Sciatic nerve (tissue), 2 donors: ENCODE measurements at places on chromosomes 1 and 21. TPM values are rescaled to one million over a fixed set of nuclear protein-coding genes. Genes with fewer than 3 reads are reported as not detected.

GRCh38 chr1:183444243-183444642, 26.1 kb upstream of the NMNAT2 start:
- DNase-seq: no peak

C1orf53 gene
- 1.3 TPM for total RNA-seq

DNA sequence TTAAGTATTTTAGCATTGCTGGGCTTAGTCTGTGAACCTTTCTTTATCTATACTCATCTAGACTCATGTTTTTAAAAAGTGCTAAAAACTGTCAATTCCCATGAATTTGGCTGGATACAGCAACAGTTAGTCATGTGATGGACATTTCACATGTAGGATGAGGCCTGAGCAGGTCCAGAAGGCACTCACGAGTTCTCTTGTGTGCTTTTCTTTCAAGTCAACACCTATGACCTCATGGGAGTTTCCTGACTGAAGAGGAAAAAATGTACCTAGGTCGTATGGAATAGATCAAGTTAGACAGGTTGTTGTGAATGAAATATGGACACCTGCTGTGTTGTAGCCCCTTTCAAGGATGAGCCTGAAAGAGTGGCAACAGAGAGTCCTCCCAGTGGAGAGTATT, 394.2 kb downstream of the DUSP10 start:
- no peak for DNase-seq

GRCh38 chr1:165897326-165898303, 70.2 kb downstream of the UCK2 start:
- DNase-seq: no peak

CNTN2 gene
- 8.0 TPM for total RNA-seq

DNA sequence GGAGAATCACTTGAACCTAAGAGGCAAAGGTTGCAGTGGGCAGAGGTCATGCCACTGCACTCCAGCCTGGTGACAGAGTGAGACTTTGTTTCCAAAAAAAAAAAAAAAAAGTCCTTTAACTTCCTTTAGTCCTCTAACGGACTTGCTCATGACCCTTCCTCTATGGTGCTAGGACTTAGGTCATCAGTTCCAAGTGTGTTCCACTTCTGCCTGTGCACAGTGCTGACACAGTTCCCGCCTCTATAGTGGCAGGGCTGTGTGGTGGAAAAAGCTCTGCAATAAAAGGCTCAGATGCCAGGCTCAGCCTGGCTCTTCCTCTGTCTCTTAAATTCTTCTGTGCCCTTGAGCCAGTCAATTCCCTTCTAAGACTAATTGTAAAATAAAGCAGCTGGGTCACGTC, 22.0 kb downstream of the CC2D1B start:
- DNase-seq: no peak

- DNase-seq: no peak
These were observed 34.1 kb downstream of the BCL9 start for GRCh38 chr1:147575376-147575775.

COL6A1 gene
- 247 TPM for total RNA-seq

CLCA4 gene
- not detected for total RNA-seq

OR2G6 gene
- not detected for total RNA-seq

- no peak for DNase-seq
These were observed 1.3 kb upstream of the VAMP3 start for GRCh38 chr1:7769673-7770412.

GRCh38 chr21:45507523-45507875, 34.7 kb downstream of the SLC19A1 start:
- peak; percentile 38 for DNase-seq

DNA sequence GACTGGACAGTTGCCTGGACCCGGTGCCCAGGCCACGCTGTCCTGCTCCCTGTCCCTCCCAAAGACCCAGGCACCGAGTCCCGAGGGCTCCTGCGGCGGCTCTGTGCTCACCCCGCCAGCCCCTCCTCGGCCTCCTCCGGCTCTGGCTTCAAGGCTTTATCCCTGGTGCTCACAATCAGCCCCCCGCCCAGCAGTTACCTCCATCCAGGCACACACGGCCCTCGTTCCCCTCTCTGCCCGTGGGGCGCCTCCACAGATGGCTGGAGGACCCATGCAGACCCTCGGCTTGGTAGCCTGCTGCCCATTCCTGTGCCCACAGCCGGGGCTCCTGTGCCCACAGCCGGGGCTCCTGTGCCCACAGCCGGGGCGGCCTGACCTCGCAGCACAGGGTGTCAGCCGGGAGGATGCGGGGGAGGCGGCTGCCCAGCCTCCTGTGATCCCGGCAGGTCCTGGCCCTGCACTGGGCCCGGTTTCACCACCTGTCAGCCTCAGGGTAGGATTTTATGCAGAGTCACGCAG, 52.3 kb upstream of the COL18A1 start:
- DNase-seq: no peak

- DNase-seq: no peak
These were observed 21.4 kb upstream of the LSM10 start for GRCh38 chr1:36419140-36419539.

DNA sequence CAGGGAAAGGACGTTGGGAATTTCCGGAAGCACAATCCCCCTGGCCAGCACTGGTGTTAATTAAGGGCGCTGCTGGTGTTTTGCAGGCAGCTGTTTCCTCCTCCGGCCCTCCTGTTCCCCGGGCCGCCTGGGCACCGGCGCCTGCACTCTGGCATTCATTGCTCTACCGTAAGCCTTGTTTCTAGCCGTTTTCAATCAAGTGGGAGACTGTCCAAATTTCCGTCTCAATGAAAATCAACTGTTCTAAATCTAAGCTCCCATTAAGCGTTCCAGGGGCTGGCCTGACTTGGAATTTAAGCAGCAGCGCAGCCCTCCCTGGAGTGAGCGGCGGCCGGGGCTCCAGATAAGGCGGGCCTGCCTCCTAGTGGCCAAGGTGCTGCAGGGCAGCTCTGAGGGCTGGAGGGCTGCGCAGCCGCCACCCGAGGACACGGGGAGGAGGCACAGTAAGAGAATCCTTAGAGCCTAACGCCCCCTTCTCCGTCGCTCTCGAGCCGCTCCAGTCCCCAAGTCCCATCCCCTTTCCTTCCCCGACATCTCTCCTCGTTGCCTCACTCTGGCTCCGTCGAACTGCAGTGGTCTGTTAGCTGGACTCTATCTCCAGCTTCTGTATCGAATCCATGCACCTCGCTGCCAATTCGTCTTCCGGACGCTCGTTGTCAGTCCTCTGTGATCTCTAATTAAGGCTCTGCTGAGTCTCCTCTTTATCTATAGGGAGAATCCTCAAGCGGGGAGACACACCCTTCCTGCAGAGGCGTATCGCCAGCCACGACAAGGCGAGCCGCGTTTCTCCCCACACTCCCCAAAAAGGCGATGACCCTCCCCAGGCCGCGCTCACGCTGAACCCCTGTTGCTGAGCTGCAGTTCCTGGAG, 57.8 kb upstream of the LRRC8D start:
- DNase-seq: peak; percentile 91

DNA sequence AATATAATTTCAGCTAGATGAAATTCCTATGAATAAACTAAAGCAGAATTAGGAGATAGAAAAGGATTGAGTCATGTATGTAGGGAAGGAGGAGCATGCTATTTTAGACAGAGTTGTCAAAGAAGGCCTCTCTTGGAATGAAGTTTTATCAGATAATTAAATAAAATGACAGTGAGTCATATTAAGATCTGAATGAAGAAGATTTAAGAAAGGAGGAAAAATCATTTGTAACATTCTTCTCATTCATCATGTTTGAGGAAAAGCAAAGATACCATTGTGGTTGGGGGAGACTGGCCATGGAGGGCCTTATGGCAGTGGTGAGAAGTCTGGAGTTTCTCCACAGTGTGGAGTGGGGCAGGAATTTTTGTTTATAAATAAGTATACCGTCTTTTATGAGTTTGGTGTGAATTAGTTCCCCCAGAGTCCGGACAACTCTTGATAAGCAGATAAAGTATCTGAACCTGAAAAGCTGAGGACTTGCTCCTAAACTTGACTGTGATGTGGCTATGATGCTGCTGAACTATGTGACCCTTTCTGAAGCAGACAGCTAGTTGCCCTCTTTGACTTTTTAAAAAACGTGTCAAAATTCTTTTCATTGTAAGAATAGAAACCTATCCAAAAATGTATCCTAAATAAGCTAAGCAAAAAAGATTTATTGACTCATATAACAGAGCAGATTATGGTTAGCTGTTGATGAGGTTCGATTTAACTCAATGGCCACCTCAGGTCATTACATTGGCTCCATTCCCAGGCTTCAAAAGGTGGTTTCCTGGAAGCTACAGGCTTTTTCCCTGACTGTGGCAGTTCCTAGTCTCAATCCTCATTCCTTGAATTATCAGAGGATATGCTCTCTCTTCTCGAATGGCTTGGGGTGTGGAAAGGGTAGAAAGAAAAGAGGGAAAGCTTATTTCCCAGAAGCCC, 90.8 kb downstream of the LHX9 start:
- no peak for DNase-seq

GRCh38 chr1:158059984-158060383, 66.5 kb downstream of the KIRREL1 start:
- no peak for DNase-seq

DNA sequence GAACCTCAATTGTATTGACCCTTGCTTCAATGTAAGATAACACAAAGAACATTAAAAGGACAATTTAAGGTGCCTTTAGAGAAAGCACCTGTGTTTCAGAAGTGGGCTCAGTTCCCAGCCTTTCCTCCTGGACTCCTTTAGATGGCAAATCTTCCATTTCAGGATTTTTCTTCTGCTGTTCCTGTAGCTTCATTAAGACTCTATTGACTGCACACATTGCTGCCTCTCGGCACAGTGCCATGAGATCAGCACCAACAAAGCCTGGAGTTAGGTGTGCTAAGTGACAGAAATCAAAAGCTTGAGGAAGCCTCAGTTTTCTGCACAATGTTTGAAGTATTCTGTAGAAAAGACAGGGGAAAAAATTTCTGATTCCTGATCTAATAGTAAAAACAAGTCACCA, 40.6 kb downstream of the NVL start:
- no peak for DNase-seq

OR6K3 gene
- total RNA-seq: not detected

CHAF1B gene
- 2.5 TPM for total RNA-seq

GRCh38 chr1:7172804-7173203, 387.6 kb downstream of the CAMTA1 start:
- no peak for DNase-seq

KAZN gene
- 37.2 TPM for total RNA-seq

DNA sequence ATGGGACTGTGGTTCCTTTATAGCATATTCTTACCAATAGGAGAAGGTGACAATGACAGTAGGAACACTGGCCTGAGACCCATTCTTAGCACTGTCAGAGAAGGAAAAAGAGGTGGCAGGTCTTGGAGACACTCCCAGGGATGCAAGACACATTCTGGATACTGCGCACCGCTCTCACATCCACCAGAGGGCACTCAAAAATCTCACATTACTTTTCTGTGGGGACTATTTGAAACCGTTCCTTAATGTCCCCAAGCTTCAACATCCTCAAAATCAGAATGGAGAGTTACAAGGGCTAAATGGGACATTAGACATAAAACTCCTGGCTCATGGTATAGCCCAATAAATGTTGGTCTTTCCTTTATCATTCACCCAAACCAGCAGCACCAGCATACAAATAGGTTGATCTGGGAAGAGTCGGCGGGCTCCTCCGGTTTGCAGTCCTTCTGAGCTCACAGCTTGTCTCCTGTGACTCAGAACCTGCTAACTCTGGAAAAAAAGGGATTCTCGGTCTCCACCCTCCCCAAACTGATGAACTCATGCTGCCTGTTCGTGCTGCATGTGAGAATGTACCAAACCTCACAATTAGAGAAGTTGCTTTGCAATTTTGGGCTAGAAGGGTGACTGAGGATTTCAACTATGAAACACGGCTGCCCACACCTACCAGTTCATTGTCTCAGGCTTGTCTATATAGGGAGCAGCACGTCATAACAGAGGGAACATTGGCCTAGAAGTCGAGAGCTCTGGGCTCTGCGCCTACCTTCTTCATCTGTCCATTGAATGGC, 40.2 kb downstream of the IL12RB2 start:
- no peak for DNase-seq

DNA sequence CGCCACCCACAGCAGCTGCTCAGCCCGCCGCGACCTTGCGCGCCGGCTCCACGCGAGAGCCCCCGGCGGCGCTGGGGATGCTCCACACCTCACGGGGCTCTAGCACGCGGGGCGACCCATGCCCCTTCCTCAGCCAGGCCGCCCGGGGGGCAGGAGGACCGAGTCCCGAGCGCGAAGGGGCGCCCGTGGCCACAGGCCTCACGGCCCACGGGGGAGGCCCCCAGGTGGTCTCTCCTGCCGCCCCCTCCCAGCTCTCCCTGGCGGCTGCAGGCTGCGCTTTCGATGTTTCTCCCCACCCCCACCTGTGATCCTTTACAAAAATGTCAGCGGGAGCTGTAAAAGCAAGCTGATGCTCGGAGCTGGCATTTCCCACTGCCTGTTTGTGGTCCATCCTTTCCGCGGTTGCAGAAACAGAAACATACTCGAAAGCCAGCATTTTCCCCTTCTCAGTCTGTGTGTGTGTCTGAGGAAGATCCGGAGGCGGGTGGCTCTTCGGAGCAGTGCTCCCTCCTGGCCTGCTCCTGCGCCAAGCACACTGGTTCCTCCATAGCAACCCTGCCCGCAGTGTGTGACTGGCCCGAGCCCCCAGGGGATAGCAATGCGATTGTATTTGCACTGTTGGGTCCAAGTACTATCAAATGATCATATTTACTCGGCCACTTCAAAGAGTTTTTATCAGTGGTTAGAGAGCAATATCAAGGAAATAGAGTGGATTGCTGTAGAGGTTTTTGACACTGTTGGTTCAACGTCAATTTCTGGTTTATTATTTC, 2.1 kb downstream of the KIF26B start:
- DNase-seq: no peak

- no peak for DNase-seq
These were observed 23.9 kb downstream of the FMO5 start for GRCh38 chr1:147201276-147201675.

OVAAL gene
- total RNA-seq: not detected

DNA sequence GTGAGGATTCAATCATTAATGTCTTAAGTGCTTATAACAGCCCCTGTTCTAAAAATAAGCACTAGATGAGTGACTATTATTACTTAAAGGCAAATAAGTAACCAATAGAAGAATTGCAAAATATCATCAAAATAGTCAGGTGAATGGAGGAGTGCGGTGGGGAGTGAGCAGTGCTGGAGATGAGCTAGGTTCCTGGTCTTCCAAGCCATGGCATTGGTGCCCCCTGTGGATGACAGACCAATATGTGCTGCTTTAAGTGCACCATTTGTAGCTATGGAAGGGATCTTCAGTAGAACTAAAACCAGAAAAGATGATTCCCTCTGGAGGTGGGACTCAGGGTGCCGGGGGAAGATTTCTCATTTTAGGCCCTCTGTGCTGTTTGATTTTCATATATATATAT, 46.1 kb upstream of the SLC30A1 start:
- DNase-seq: no peak

GBP5 gene
- total RNA-seq: 6.4 TPM

- no peak for DNase-seq
These were observed 15.7 kb downstream of the RCC2 start for GRCh38 chr1:17423781-17424245.

NBPF4 gene
- total RNA-seq: 0.18 TPM

OR2M3 gene
- 0.04 TPM for total RNA-seq
